ENCODE measurements at places on chromosomes 2 and 18. TPM values are rescaled to one million over a fixed set of nuclear protein-coding genes. Genes with fewer than 3 reads are reported as not detected.

GRCh38 chr18:10444314-10445006, 10.0 kb upstream of the APCDD1 start:
- no peak for DNase-seq

XPO1 gene
- total RNA-seq, result 221 TPM

CNGA3 gene
- total RNA-seq, result not detected

RMDN2 gene
- total RNA-seq, result 5.6 TPM

HOXD8 gene
- not detected for total RNA-seq

SGPP2 gene
- total RNA-seq, result 0.31 TPM

LIPG gene
- not detected for total RNA-seq
